ENCODE measurements at places on chromosomes 2 and 18. TPM values are rescaled to one million over a fixed set of nuclear protein-coding genes. Genes with fewer than 3 reads are reported as not detected.

Gene TCF7L1
- total RNA-seq = 1.8 TPM

Gene SCG2
- 0.98 TPM for total RNA-seq

Gene FKBP7
- total RNA-seq = 4.2 TPM

Gene ITPRID2
- 113 TPM for total RNA-seq

- no peaks in the 10 kb centered on the region for H3K36me3 ChIP-seq
- no peaks in the 10 kb centered on the region for H3K27me3 ChIP-seq
- no peaks in the 10 kb centered on the region for H3K4me1 ChIP-seq
- no peak for DNase-seq
Measured at GRCh38 chr18:4035521-4035920, 419.6 kb downstream of the DLGAP1 start.

- peaks cover 13% of the 10 kb centered on the region for H3K4me1 ChIP-seq
- H3K4me3 ChIP-seq = no peak overlapping the region
- H3K36me3 ChIP-seq = no peaks in the 10 kb centered on the region
- H3K27ac ChIP-seq = peak overlapping the region; percentile 45
Measured at GRCh38 chr2:195575879-195576401, 81.1 kb upstream of the SLC39A10 start.

DNA sequence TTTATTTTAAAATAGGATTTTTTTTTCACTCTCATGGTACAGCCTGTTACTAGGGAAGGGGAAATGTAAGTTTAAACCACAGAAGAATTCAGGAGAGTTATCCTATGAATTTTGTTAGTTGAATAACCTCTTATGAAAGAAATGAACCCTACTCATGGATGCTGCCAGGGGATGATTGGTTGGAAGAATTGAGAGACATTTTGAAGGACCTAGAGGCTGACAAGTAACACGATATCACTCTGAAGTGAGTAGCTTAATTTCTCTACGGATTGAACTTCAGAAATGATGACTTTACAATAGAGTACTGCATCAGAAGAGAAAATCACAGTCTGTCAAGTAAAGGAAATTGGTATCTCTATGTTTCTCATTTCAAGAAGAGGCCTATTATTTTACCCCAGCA is 1346.2 kb downstream of the SUCLG1 start:
- H3K4me1 ChIP-seq = peaks cover 33% of the 10 kb centered on the region
- H3K4me3 ChIP-seq = no peak overlapping the region
- H3K36me3 ChIP-seq = no peaks in the 10 kb centered on the region
- H3K27me3 ChIP-seq = no peaks in the 10 kb centered on the region

DNA sequence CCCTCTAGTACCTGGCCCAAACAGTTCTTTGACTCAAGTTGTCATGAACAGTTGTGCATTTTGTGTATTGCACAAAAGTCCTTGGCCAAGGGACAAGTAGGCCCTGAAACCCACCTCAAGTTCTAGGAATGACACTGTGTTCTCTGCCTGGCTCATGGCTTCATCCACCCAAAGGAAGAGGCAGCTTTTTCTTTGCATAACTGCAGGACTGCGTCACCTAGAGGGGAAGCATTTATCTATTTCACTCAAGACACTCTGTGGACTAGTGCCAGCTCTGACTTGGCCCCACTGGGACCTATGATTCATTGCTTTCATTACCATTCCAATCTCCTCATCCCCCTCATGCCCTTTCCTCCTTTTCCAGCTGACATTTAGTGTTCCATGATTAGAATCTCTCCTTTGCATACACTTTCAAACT is 119.3 kb upstream of the SIX2 start:
- H3K4me3 ChIP-seq = no peak overlapping the region
- H3K27ac ChIP-seq = peak overlapping the region; percentile 78
- peaks cover 49% of the 10 kb centered on the region for H3K4me1 ChIP-seq
- H3K27me3 ChIP-seq = no peaks in the 10 kb centered on the region

DNA sequence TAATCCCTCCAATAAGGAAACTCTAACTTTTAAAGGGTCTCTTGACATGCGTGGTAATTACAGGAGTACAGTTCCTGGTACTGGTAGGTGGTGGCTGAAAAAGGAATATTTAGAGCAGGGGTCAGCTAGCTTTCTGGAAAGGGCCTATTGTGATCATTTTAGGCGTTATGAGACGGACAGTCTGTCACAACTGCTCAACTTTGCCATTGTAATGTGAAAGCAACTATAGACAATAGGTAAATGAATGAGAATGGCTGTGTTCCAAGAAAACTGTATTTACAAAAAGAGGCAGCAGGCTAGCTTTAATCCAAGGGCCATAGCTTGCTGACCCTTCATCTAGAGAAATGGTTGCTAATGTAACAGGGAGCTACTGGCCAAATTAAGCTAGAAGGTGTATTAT is 177.7 kb upstream of the LRRTM1 start:
- no peaks in the 10 kb centered on the region for H3K36me3 ChIP-seq
- no peak for DNase-seq
- H3K27ac ChIP-seq = no peak overlapping the region

GRCh38 chr2:105127289-105127915 is 89.5 kb downstream of the MRPS9 start:
- peaks cover 25% of the 10 kb centered on the region for H3K27me3 ChIP-seq
- no peaks in the 10 kb centered on the region for H3K36me3 ChIP-seq
- no peak for DNase-seq
- H3K4me3 ChIP-seq = no peak overlapping the region
- H3K27ac ChIP-seq = no peak overlapping the region
- no peaks in the 10 kb centered on the region for H3K4me1 ChIP-seq

GRCh38 chr2:230312638-230313037 is 14.4 kb upstream of the SP140L start:
- no peaks in the 10 kb centered on the region for H3K4me1 ChIP-seq
- DNase-seq = peak; percentile 44
- no peak overlapping the region for H3K4me3 ChIP-seq
- H3K27me3 ChIP-seq = no peaks in the 10 kb centered on the region
- no peaks in the 10 kb centered on the region for H3K36me3 ChIP-seq

DNA sequence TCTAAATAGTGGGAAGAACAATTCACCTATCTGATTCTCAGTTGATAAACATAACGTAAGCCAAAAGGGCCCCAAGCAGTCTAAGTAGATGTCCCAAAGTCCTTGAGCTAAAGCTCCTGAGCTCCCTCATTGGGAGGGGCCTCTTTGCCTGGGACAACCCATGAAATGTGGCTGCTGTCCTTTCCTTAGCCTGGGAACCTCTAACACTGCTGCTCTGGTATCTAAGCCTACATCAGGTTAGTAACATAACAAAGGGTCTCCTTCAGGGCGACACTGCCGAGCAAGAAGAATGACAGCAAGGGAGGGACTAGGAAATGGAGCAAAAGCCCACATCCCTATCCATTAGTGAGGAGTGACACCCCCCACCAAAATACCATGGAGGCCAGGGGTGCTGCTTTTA is 98.3 kb downstream of the MAPRE2 start:
- no peaks in the 10 kb centered on the region for H3K36me3 ChIP-seq
- no peak for DNase-seq
- H3K27ac ChIP-seq = no peak overlapping the region
- no peak overlapping the region for H3K4me3 ChIP-seq
- no peaks in the 10 kb centered on the region for H3K4me1 ChIP-seq

GRCh38 chr2:85776672-85777071 is 22.9 kb downstream of the ATOH8 start:
- H3K4me1 ChIP-seq = peaks cover 14% of the 10 kb centered on the region
- H3K36me3 ChIP-seq = no peaks in the 10 kb centered on the region
- H3K27ac ChIP-seq = no peak overlapping the region
- H3K27me3 ChIP-seq = no peaks in the 10 kb centered on the region
- DNase-seq = no peak

GRCh38 chr2:233485726-233486125 is 80.9 kb downstream of the USP40 start:
- no peak overlapping the region for H3K4me3 ChIP-seq
- peaks cover 57% of the 10 kb centered on the region for H3K4me1 ChIP-seq
- no peak for DNase-seq
- no peaks in the 10 kb centered on the region for H3K27me3 ChIP-seq

GRCh38 chr18:3605954-3606443 is 156.0 kb downstream of the TGIF1 start:
- peak overlapping the region; percentile 99 for H3K27ac ChIP-seq
- H3K4me3 ChIP-seq = peak overlapping the region; percentile 70
- peak; percentile 47 for DNase-seq
- H3K4me1 ChIP-seq = peaks cover 42% of the 10 kb centered on the region
- no peaks in the 10 kb centered on the region for H3K27me3 ChIP-seq
- no peaks in the 10 kb centered on the region for H3K36me3 ChIP-seq

Measured in PC-3 (cell line).